ENCODE measurements at places on chromosomes 6 and 20.

DNA sequence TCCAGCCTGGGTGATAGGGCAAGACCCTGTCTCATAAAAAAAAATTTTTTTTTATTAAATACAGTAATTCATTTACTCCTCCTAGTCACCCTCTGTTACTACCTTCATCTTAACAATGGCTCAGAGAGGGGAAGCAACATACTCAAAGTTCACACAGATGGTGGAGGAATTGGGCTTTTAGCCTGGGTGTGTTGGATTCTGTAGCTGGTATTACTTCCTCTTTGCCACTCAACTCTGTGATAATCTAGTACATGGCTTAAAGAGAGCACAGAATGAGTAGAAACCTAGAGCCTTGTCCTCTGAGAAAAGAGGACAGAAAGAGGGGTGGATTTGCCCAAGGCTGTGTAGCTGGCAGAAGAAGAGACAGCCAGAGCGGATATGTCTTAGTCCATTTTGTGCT is 96.6 kb downstream of the DLGAP4 start:
- no peak for DNase-seq

DNA sequence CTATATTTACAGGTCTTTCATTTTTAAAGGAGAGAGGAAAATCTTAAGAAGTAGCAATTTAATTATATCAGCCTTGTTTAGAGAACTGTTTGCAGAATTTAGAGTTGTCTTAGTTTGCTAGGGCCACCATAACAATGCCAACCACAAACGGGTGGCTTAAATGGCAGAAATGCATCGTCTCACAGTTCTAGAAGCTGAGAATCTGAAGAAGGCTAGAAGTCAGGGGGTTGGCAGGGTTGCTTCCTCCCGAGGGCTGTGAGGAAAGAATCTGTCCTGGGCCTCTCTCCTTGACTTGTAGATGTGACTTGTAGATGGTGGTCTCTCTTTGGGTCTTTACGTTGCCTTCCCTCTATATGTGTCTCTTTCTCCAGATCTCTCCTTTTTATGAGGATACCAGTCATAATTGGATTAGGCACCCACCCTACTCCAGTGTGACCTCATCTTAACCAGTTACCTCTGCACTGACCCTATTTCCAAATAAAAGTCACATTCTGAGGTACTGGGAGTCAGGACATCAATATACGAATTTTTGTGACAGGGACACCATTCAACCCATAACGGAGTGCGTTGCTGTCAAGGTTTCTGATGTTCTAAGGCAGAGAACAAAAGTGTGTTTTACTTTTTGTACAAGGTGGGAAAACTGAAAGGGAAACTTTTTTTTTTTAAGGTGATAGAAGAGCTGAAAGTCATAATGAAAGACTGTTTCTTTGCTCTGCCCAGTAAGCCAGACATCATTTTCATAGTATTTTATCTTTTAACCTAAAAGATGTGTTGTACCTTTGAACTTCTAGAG is 84.4 kb downstream of the SAMD3 start:
- DNase-seq, result no peak

- DNase-seq, result no peak
Measured at GRCh38 chr20:20547221-20547875, 165.1 kb downstream of the RALGAPA2 start.

- DNase-seq, result no peak
Measured at GRCh38 chr6:13239530-13240455, 88.5 kb downstream of the TBC1D7 start.

DNA sequence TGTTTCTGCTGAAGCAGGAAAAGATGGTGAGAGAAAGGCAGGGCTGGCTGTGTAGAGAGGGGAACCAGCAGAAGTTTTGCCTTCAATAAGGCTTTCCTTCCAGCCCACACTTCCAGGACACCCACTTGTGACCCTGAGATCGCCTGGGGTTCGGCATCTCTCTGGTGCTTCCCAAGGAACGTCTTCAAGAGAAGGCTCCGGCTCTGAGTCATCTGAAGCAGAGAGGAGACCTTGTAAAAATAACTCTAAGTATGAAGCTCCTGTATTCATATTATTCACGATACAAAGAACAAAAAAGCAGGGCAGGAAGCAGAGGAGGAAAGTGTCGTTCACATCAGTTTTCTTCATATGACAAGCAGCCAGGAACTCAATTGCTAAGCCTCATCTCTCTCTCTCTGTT is 95.4 kb upstream of the MRPS10 start:
- no peak for DNase-seq

DNA sequence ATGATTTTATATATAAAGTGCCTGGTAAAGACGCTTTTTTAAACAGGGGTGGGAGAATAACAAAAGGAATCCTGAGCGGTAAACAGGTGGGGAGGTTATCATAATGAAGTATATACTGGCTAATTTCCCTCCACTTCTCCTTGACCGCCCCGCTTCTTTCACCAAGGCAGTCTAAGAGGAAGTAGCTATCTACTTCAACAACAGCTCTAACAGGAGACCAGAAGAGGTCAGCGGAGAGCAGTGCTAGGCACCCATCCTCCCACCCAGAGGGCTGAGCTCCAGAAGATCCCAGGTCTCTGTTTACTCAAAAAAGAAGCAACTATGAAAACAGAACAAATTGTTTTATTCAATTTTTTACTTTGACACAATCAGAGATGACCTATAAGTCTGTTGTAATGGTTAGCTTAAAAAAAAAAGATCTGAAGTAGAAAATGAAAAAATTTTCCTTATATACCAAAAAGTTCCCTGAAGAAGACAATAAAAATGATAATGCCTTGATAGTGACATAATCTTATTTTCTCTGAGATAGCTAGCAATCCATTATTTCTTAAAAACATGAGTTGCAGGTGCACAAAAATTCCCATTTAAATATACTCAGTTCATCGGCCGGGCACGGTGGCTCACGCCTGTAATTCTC is 141.1 kb downstream of the PDSS2 start:
- peak; percentile 78 for DNase-seq

- DNase-seq, result no peak
Measured at GRCh38 chr20:33693741-33694638, 7.8 kb upstream of the E2F1 start.

- DNase-seq, result no peak
Measured at GRCh38 chr6:394641-395289, 3.2 kb downstream of the IRF4 start.

DNA sequence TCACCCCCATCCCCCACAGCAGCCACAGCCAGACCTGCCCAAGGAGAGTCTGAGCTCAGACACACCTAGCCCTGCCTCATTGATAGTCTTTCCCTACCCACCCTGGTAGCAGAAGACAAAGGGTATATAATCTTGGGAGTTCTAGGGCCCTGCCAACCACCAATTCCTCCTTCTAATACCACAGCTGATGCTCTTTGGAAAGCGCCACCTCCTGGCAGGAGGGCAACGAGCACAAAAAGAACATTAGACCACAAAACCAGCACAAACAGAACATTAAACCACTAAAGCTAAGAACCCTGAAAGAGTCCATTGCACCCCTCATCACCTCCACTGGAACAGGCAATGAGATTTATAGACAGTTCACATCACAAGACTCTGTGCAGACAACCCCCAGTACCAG is 195.8 kb upstream of the FUT9 start:
- peak; percentile 4 for DNase-seq

- DNase-seq, result no peak
Measured at GRCh38 chr20:49824206-49824605, 11.6 kb downstream of the SLC9A8 start.

DNA sequence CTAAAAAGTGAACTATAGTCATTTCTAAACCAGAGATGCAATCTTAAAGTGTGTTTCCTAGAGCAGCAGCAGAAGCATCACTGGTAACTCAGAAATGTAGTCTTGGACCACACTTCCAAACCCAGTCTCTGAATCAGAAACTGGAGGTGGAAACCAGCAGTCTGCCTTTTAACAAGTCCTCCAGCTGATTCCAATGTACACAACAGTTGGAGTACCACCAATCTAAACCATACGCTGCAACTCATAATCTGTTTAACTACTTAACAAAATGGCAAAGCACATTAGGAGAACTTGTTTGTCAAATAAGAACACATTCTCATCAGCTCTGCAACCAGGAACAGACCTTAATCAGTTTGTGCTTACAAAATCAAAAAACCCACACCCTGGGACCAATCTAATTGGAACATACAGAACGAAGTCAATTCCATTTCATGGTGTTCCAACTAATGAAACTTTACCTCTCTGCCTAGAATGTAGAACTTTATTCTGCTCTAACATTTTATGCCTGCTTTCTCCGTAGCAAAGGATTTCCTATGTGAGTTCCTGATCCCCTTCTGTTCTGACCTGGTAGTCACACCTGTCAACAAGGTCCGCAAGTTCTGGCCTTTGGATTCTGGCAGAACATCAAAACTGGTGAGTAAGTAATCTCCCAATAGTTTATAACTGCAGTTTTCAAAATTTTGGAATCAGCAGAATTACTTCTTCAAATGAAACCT is 390.4 kb downstream of the HTR1B start:
- peak; percentile 94 for DNase-seq

GRCh38 chr6:166490671-166491500 is 95.6 kb downstream of the RAMACL start:
- DNase-seq, result peak; percentile 36

GRCh38 chr20:49283703-49284625 is 6.1 kb upstream of the ZNFX1 start:
- peak; percentile 55 for DNase-seq

- peak; percentile 85 for DNase-seq
Measured at GRCh38 chr20:38222231-38222922, 38.2 kb downstream of the KIAA1755 start.

DNA sequence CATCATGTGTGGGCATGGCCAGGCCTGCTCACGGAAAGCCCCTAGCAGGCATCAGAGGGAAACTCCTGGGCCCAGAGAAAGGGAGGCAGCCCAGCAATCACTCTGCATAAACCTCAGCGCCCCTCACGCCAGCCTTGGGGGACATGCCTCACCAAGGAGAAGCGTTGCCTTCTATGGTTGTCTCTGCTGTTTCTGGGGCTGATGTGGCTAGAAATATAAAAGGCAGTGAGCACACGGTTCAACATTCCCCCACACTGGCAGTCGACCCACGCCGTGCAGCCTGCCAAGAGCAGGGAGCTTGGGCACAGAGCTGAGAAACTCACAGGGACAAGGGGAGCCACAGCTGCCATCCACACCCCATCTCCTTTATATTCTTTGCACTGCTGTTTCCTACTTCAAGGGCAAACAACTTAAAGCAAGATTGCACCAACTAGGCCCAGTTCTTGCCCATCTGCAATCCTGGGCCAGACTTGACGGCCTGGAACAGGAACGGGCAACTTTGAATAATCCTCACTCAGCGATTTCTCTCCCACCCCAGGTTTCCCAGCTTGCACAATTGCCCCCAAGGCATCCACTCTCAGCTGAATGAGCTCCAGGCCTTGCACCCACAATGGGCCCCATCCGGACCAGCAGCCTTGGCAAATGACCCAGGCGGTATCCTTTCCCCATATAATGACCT is 35.5 kb upstream of the FOXC1 start:
- no peak for DNase-seq

GRCh38 chr6:138397128-138398122 is 6.6 kb upstream of the HEBP2 start:
- DNase-seq, result no peak

DNA sequence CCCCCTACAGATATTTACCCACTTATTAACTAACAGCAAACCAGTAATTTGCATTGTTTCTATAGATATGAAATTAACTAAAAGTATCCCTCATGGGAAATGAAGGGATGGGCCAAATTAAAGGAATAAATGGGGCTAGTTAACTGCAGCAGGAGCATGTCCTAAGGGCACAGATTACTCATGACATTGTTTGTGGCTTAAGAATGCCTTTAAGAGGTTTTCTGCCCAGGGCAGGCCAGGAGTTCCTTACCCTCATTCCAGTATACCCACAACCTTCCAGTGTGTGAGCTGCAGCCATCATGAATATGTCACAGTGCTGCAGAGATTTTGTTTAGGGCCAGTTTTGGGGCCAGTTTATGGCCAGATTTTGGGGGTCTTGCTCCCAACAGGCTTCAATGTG is 1101.9 kb downstream of the PRIM2 start:
- no peak for DNase-seq

- DNase-seq, result peak; percentile 63
Measured at GRCh38 chr6:157832250-157832967, 9.4 kb downstream of the SNX9 start.

- no peak for DNase-seq
Measured at GRCh38 chr6:159445351-159445750, 247.7 kb downstream of the SOD2 start.
